ENCODE measurements at places on chromosomes 16 and 17. TPM values are rescaled to one million over a fixed set of nuclear protein-coding genes. Genes with fewer than 3 reads are reported as not detected.

- H3K36me3 ChIP-seq: peaks cover 7% of the 10 kb centered on the region
- H3K27ac ChIP-seq: peak overlapping the region; percentile 100
- no peaks in the 10 kb centered on the region for H3K27me3 ChIP-seq
- peaks cover 78% of the 10 kb centered on the region for H3K4me1 ChIP-seq
Observed at GRCh38 chr17:66778531-66779236, 56.2 kb upstream of the CACNG5 start.

DNA sequence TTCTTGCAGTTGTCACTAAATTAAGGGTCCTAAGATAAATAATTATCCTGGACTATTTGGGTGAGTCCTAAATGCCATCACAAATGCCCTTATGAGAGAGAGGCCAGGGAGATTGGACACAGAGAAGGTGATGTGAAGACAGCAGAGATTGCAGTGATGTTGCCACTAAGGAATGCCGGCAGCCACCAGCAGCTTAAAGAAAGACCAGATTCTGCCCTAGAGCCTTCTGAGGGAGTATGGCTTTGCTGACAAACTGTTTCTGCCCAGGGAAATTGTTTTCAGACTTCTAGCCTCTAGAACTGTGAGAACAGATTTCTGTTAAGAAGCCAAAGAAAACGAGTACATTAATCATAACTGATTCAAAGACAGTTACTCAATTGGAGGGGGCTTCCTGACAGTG, 10.0 kb upstream of the ZNF23 start:
- no peak overlapping the region for H3K27ac ChIP-seq
- no peaks in the 10 kb centered on the region for H3K36me3 ChIP-seq
- no peak for DNase-seq
- H3K4me1 ChIP-seq: no peaks in the 10 kb centered on the region
- H3K4me3 ChIP-seq: no peak overlapping the region

GRCh38 chr16:84600343-84601229, 17.3 kb downstream of the COTL1 start:
- H3K4me3 ChIP-seq: no peak overlapping the region
- DNase-seq: no peak
- H3K4me1 ChIP-seq: peaks cover 63% of the 10 kb centered on the region
- H3K27ac ChIP-seq: no peak overlapping the region

- no peak overlapping the region for H3K4me3 ChIP-seq
- H3K36me3 ChIP-seq: peaks cover 60% of the 10 kb centered on the region
- no peaks in the 10 kb centered on the region for H3K4me1 ChIP-seq
- H3K27me3 ChIP-seq: peaks cover 8% of the 10 kb centered on the region
Observed at GRCh38 chr17:82956146-82956725, 116.4 kb upstream of the ZNF750 start.

Gene SEPTIN12
- not detected for total RNA-seq

Gene GNAO1
- 22.9 TPM for total RNA-seq

Gene ANKRD13B
- total RNA-seq: 32.2 TPM

Measured in WTC11 (cell line).